ENCODE measurements at places on chromosomes 2 and 18. TPM values are rescaled to one million over a fixed set of nuclear protein-coding genes. Genes with fewer than 3 reads are reported as not detected.

The IL36B gene
- total RNA-seq, result under 0.01 TPM

The EVX2 gene
- not detected for total RNA-seq

The MARS2 gene
- 18.4 TPM for total RNA-seq

The WDR54 gene
- 19.5 TPM for total RNA-seq

The C2orf81 gene
- total RNA-seq, result 0.85 TPM

The C2orf66 gene
- 0.93 TPM for total RNA-seq

The ITGB6 gene
- 414 TPM for total RNA-seq

The TUBA4B gene
- not detected for total RNA-seq

The UPP2 gene
- total RNA-seq, result not detected

The REG3A gene
- not detected for total RNA-seq

The SP3 gene
- total RNA-seq, result 116 TPM

The TUBB8B gene
- total RNA-seq, result under 0.01 TPM

The SCN1A gene
- not detected for total RNA-seq

The C1QL2 gene
- not detected for total RNA-seq

The CDH19 gene
- total RNA-seq, result under 0.01 TPM

The CLEC4F gene
- not detected for total RNA-seq

The KLHL14 gene
- not detected for total RNA-seq

The TYW5 gene
- 14.1 TPM for total RNA-seq

The POTEI gene
- not detected for total RNA-seq

The EFHD1 gene
- 0.07 TPM for total RNA-seq

The CIB4 gene
- not detected for total RNA-seq

The RNF149 gene
- 144 TPM for total RNA-seq

The TIA1 gene
- total RNA-seq, result 96.7 TPM

The GLI2 gene
- total RNA-seq, result 0.07 TPM

The NTSR2 gene
- total RNA-seq, result not detected

Data from nasal cavity respiratory epithelium epithelial cell of viscerocranial mucosa (primary cell).